T-helper 22 cell (primary cell): ENCODE measurements at places on chromosomes 1 and 21.

DNA sequence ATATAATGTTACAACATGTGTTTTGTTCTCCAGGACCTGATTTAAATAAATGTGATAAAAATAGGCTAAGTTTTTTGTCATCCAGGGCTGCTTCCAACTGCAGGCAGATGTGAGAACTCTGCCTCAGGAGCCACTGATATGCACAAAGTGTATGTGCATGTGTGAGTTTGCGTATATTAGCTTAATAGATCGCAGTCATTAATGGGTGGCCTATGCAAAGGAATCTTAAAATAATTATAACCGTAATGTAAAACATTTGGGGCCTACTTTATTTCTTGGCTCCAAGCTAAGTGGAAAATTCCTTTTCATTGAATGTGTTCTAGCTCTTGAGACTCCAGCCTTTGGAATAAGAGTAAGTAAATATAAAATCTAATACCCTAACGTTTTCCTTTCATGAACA is 16.8 kb downstream of the DHX9 start:
- no peak for DNase-seq

DNA sequence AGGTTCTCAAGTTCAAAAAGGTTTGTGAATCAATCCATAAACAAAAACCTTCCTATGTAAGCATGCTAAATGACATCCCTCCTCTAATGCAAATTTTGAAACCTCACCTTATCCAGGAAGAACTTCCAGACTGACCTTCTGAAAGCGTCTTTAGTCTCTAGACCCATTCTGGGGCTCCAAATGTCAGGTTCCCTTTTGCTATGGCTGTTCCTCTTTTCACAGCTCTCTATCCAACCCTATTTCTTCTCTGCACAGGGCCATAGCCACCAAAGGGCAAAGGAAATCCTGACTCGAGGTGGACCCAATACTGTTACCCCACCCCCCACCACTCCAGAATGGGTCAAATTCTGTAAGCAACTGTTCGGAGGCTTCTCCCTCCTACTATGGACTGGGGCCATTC is 3.4 kb downstream of the ATP1A4 start:
- DNase-seq, result no peak

DNA sequence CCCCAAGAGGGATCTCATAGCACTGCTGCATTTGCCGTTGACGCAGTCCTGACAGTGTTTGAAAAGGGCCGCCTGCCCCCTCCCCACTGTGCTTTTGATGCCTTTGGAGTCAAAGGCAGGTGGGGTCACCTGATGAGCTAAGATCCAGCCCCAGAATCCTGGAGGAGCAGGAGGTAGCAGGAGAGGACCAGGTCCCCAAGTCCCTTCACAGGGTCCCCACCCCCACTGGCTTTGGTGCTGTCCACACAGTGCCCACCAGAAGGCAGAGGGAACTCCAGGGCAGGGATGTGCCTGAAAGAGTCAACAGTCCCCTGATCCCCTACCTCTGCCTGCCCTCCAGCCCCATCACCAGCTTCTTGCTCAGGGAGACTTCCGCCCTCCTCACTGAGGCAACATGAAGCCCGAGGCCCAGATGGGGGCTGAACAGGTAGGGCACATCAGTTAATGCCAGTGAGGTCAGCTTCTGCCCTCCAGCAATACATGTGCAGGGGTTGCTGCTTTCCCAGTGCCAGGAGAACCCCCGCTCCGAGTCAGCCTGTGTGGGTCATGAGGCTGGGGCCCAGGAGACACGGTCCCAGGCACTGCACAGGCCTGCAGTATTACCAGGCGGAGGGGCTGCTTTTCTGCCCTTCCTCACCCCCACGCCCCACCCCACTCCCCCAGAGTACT is 8.8 kb upstream of the KCNC4 start:
- no peak for DNase-seq

DNA sequence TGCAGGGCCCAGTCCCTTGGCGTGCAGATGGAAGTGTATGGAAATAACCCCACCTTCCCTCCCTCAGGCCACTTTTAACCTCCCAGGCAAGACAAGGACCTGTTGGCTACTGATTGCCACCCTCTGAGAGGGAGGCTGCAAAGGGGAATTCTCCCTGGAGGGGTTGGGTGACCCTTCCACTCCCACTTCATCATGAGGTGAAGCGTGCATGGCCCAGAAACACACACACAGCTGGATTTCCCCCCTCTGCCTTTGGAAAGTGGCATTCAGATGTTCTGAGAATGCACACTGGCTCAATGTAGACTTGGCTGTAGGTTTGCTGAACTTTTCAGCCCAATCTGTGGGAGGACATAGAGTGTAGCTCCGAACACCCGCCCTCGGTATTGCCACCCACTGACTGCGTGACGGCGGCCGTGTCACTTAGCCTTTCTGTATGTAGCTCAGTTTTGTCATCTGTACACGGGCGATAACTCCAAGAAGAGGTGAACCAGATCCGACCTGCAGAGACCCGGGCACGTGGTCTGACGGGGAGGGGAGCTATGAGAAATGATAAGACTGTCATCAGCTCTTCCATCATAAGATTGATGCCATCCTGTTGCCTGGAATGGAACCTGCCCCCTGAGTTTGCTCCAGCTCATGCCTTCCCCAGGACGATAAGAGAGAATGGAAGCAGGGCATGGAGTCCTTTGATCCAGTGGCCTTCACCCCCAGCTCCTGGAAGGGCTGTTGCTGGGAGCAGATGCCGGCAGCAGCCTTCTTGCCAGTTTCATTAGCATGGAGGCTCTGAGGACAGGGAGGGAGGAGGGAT is 19.3 kb downstream of the MIIP start:
- no peak for DNase-seq

DNA sequence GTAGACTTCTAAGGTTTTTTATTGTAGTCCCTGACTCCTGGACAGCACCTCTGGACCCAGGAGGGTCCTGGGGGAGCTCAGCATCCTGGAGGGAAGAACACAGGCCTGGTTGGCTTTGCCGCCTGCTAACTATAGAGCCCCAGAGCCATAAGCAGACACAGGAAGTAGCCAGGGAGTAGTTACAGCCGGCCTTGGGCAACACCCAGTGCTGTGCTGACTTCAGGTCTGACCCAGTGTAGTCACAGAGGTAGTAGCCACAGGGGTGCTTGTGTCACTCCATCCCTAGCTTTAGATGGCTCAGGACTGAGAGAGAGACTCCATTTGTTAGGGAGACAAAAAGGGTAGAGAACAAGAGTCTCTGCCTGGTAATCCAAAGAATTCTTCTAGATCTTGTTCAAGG is 21.9 kb downstream of the MCOLN2 start:
- DNase-seq, result no peak

DNA sequence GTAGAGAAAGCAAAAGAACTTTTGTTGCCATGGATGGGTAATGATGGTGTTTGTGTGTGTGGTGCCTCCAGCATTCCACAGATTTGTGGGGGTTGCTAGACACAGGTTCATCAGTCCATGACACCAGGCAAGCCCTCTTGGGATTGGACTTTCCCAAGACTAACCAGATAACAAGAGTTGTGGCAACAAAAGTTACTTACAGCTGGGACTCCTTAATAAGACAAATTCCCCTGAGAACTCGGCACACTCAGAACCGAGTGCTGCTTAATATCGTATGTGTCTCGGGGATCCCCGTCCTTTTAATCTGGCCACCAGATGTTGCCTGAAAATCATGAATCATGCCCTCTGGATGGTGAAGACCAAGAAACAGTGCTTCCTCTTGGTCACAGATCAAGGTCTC is 193.3 kb downstream of the AJAP1 start:
- no peak for DNase-seq
